ENCODE measurements at places on chromosomes 11 and 22. TPM values are rescaled to one million over a fixed set of nuclear protein-coding genes. Genes with fewer than 3 reads are reported as not detected.

- no peak overlapping the region for H3K27ac ChIP-seq
- DNase-seq, result no peak
- no peaks in the 10 kb centered on the region for H3K27me3 ChIP-seq
- H3K4me3 ChIP-seq, result no peak overlapping the region
Observed at GRCh38 chr11:134712228-134713145, 300.4 kb upstream of the B3GAT1 start.

DNA sequence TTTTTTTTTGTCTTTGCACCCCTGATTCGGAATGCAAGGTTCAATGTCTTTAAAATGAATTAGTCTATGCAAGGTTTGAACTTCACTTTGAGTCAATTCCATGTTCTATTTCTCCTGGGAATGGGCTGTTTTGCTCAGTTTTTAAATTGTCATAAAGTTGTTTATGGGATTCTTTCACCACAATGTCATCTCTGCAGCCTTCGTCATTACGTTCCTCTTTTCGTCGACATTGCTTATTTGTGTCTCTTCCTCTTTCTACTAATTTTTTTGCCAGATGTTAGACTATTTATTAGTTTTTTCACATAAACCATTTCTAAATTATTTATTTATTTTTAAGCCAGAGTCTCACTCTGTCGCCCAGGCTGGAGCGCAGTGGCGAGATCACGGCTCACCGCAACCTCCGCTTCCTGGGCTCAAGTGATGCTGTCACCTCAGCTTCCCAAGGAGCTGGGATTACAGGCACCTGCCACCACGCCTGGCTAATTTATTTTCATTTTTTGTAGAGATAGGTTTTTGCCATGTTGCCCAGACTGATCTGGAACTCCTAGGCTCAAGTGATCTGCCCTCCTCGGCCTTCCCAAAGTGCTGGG lies 7.1 kb upstream of the TNNT3 start:
- DNase-seq, result no peak
- no peaks in the 10 kb centered on the region for H3K27me3 ChIP-seq
- H3K4me1 ChIP-seq, result peaks cover 17% of the 10 kb centered on the region
- no peak overlapping the region for H3K4me3 ChIP-seq
- H3K27ac ChIP-seq, result no peak overlapping the region

DNA sequence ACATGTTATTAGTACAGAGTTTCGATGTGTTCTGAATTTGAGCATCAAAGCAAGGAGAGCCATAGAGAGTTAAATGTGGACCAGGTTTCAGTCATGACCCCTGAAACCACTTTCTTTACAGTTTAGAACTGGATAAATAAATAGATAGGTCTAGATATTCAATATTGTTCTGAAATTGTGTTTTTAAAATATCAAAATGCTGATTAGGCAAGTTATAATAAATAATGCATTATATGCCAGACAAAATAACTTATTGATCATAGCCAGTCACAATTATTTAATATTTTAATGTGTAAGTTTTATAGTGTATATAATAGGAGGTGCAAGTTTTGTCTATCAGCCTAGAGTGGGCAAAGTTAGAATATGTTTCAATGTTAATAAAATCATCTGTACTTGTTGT lies 569.5 kb downstream of the METTL15 start:
- H3K36me3 ChIP-seq, result no peaks in the 10 kb centered on the region
- no peak overlapping the region for H3K4me3 ChIP-seq
- no peaks in the 10 kb centered on the region for H3K4me1 ChIP-seq
- DNase-seq, result no peak
- H3K27me3 ChIP-seq, result no peaks in the 10 kb centered on the region

- no peak overlapping the region for H3K4me3 ChIP-seq
- H3K36me3 ChIP-seq, result peaks cover 50% of the 10 kb centered on the region
- DNase-seq, result no peak
- H3K27me3 ChIP-seq, result no peaks in the 10 kb centered on the region
- no peaks in the 10 kb centered on the region for H3K4me1 ChIP-seq
Observed at GRCh38 chr11:20087118-20087521, 73.2 kb downstream of the DBX1 start.

DNA sequence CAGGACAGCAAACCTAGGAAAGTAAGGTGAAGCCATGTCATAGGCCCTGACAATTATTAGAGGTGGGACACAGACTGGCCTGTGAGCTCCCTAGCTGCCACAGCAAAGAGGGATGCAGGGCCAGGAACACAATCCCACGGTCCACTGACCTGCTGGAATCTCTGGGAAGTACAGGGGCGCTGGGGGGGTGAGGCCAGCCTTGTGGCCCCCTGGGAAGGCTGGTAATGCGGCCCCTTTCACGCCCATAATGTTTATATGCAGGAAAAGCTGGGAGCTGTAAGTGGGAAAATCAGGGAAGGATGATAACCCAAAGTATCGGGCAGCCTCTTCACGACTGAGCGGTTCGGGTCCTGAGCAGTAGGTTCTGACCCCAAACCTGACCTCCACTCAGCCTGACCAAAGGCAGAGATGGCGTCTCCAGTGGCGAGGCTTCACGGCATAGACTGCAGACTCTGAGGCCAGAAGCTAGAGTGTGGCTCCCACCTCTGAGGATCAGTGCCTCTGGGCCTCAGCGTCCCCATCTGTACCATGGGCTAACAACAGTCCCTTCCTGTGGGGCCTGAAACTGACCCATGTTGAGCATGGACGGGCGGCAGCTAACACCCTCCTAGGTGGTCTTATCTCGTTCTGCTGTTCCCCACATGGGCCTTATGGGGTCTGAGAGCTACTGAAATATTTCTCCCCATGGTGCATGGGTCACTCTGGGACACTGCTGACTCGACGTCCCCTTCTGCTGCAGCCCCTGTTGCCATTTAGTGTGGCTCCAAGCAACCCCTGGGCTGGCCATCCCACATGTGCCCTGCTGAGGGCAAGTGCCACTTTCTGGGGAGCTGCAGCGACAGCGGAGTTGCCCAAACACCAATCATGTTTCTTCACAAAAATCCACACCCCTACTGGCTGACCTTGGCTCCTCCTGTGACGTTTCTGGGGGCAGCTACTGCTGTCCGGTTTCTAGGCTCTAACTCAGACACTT lies 101.8 kb downstream of the PHF21B start:
- H3K27ac ChIP-seq, result no peak overlapping the region
- no peaks in the 10 kb centered on the region for H3K27me3 ChIP-seq
- no peaks in the 10 kb centered on the region for H3K4me1 ChIP-seq
- DNase-seq, result no peak
- H3K4me3 ChIP-seq, result no peak overlapping the region
- H3K36me3 ChIP-seq, result no peaks in the 10 kb centered on the region

GRCh38 chr11:30254307-30255298 lies 23.8 kb downstream of the FSHB start:
- H3K36me3 ChIP-seq, result no peaks in the 10 kb centered on the region
- no peak overlapping the region for H3K4me3 ChIP-seq
- no peak overlapping the region for H3K27ac ChIP-seq
- H3K4me1 ChIP-seq, result no peaks in the 10 kb centered on the region

GRCh38 chr11:83241291-83241946 lies 44.7 kb downstream of the CCDC90B start:
- H3K36me3 ChIP-seq, result no peaks in the 10 kb centered on the region
- no peaks in the 10 kb centered on the region for H3K4me1 ChIP-seq
- no peaks in the 10 kb centered on the region for H3K27me3 ChIP-seq
- H3K4me3 ChIP-seq, result no peak overlapping the region

DNA sequence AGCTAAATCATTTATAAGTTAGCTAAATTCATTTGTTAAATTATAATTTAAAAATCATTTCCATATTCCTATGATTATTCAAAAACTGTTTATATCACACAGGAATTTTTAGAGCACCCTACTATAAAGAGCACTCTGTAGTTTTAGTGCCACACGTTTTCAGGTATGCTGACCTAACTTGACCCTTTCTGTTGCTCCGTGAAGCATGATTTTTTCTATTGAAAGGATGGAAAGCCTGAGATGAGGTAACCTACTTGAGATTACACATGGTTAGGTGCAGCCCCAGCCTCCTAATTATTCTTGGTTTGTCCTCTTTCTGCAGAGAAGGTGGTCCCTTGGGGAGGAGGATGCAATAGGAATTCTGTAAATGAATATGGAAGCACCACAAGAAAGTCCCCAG lies 72.6 kb downstream of the PPFIBP2 start:
- H3K4me1 ChIP-seq, result no peaks in the 10 kb centered on the region
- no peaks in the 10 kb centered on the region for H3K36me3 ChIP-seq
- no peak overlapping the region for H3K27ac ChIP-seq
- no peaks in the 10 kb centered on the region for H3K27me3 ChIP-seq
- DNase-seq, result no peak

DNA sequence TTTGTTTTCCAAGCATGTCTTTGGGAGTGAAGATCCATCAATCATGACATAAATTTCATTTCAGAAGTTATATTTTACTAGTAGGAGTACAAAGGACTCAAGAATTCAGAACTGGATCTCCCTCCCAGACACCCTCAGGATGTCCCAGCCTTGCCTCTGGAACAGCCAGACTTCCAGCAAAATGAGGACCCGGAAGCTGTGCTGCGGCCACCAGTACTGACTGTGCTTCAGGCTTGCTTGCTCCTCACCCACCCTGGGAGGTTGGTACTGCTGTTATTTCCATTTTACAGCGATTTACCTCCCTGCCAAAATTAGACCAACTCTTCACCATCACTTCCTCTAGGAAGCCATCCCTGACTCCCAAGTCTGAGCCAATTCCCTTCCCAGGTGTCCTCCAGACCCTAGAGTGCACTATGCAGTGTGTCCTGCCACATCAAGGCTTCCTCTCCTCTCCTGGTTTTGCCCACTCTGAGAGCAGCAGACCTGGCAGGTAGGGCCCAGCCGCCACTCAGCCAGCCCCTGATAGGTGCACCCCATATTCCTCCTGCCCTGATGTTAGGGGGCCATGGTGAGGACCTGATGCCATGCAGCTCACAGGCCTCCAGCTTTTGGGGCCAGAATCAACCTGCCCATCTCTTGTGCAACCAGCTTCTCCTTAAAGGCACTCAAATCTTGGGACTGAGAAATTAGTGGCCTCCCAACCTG lies 47.3 kb upstream of the WNT7B start:
- H3K27ac ChIP-seq, result no peak overlapping the region
- H3K4me1 ChIP-seq, result peaks cover 20% of the 10 kb centered on the region

DNA sequence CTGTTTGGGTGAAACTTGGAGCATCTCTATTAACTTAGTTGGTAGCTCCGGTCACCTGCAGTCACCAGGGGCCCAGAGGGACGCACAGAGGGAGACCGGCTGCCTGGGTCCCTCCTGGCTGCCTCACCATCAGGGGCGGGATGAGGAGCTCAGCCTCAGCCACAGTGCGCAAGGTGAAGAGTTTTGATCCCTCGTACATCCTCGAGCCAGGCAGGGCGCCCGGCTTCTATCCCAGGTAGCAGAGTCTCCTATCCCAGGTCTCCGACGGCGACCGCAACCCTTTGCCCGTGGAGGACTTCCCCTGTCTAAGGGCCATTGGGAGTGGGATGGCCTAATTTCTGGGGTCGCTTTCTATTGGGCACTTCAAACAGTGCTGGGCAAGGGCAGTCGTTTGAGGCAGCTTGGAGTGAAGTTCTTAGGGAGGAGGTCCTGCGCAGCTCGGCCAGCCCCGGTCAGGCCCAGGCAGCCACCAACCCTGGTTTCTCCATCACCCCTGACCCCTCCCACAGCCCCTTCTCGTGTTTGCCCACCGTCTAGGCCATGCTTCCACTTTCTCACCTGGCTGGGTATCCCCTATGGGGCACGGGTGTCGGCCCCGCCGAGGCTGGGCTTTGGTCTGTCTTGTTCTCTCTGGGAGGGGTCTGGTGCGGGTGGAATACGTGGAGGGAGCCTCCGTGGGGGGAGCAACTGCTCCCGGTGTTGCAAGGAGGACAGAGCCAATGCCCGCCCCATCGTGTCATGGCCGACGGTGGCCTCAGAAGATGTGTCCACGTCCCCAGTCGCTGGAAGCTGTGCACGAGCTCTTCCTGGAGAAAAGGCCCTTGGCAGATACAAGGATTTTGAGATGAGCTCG lies 3.6 kb upstream of the MRGPRG start:
- H3K27ac ChIP-seq, result no peak overlapping the region
- H3K4me1 ChIP-seq, result no peaks in the 10 kb centered on the region
- DNase-seq, result no peak
- no peaks in the 10 kb centered on the region for H3K27me3 ChIP-seq
- H3K36me3 ChIP-seq, result no peaks in the 10 kb centered on the region
- H3K4me3 ChIP-seq, result no peak overlapping the region

- DNase-seq, result peak; percentile 54
- no peak overlapping the region for H3K4me3 ChIP-seq
- H3K27me3 ChIP-seq, result no peaks in the 10 kb centered on the region
- no peaks in the 10 kb centered on the region for H3K4me1 ChIP-seq
- no peak overlapping the region for H3K27ac ChIP-seq
Observed at GRCh38 chr11:119470317-119471291, 47.6 kb upstream of the THY1 start.

DNA sequence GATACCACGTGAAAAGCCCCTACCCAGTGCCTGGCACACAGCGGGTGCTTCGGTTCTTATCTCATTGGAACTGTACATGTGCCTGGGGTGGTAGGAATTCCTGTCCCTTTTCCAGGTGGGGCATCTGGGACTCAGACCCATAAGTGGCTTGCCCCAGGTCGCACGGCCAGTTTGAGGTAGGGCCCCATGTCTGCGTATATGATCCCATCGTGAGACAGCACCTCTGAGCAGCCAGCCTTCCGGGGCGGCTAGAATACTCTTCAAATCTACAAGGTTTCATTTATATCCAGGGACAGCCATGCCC lies 33.5 kb upstream of the SMIM38 start:
- H3K27ac ChIP-seq, result peak overlapping the region; percentile 29
- no peaks in the 10 kb centered on the region for H3K36me3 ChIP-seq
- no peak for DNase-seq
- H3K27me3 ChIP-seq, result no peaks in the 10 kb centered on the region

DNA sequence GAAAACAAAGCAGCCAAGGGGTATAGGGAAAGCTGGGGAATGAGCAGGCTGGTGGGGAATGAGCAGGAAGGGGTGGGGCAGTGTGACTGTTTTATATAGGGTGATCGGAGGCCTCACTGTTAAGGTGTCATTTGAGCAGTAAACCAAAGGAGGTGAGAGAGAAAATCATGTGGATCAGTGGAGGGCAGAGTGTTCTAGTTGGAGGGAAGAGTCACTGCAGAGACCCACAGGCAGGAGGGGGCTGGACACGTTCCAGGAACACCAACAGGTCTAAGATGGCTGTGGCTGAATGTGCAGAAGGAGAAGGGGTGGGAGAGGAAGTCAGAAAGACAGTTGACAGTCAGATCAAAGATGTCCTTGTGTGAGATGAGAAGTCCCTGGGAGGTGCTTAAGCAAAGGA lies 103.8 kb downstream of the ENTHD1 start:
- H3K4me1 ChIP-seq, result no peaks in the 10 kb centered on the region
- no peaks in the 10 kb centered on the region for H3K27me3 ChIP-seq
- H3K27ac ChIP-seq, result no peak overlapping the region
- no peaks in the 10 kb centered on the region for H3K36me3 ChIP-seq

DNA sequence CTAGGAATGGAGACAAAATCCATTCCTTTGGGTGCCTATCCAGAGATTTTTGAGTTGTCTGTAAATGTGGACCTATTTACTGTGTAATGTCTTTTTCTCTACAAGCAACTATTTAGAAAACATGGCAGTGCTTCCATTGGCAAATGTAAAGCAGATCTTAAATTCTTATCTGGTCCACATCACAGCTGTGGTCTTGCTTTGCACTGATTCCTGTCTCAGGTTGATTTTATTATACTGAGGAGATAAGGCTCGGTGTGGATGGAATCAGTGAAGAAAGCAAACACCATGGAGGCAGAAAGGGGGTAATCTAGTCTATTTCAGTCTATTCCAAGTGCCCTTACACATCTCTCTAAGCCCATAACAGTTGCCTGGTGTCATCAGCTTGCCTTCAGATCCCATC lies 160.5 kb downstream of the NCAM1 start:
- no peak overlapping the region for H3K27ac ChIP-seq
- no peak for DNase-seq
- H3K4me3 ChIP-seq, result no peak overlapping the region
- no peaks in the 10 kb centered on the region for H3K27me3 ChIP-seq
- peaks cover 16% of the 10 kb centered on the region for H3K4me1 ChIP-seq
- H3K36me3 ChIP-seq, result no peaks in the 10 kb centered on the region

Gene APOA5
- total RNA-seq, result not detected

Gene MUC15
- total RNA-seq, result not detected

Gene NCAM1
- total RNA-seq, result 229 TPM

Gene CECR2
- total RNA-seq, result 4.8 TPM

Gene ACCS
- total RNA-seq, result 6.1 TPM

Gene C1QTNF5
- 47.4 TPM for total RNA-seq

Gene BLID
- total RNA-seq, result 1.1 TPM
